Activated CD4-positive, alpha-beta memory T cell treated with anti-CD3 and anti-CD28 coated beads, Interleukin-2, amount 10 ng/mL, durations not matched to agents 7 days and 5 days (primary cell): ENCODE measurements at places on chromosomes 6 and 20. TPM values are rescaled to one million over a fixed set of nuclear protein-coding genes. Genes with fewer than 3 reads are reported as not detected.

Gene GINS1
- 27.5 TPM for total RNA-seq

Gene RAET1L
- not detected for total RNA-seq

Gene GLP1R
- not detected for total RNA-seq

Gene SRSF12
- total RNA-seq, result not detected

Gene PPP1R14C
- total RNA-seq, result 0.10 TPM

Gene ENPP5
- not detected for total RNA-seq
